Inflammatory macrophage (primary cell): ENCODE measurements at places on chromosomes 5 and 9.

DNA sequence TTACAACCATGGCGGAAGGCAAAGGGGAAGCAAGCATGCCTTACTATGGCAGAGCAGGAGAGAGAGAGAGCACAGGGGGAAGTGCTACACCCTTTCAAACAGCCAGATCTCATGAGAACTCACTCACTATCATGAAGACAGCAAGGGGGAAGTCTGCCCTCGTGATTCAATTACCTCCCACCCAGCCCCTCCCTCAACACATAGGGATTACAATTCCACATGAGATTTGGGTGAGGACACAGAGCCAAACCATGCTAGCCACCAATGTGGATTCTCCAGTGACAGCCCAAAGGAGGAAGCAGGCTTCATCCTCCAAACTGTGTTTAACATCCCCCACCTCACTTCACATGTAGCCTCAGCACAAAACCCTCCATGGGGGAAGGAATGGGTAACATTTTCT lies 563.7 kb downstream of the CDK5RAP2 start:
- DNase-seq, result no peak

GRCh38 chr5:81151546-81151945 lies 81.6 kb upstream of the CKMT2 start:
- peak; percentile 5 for DNase-seq

DNA sequence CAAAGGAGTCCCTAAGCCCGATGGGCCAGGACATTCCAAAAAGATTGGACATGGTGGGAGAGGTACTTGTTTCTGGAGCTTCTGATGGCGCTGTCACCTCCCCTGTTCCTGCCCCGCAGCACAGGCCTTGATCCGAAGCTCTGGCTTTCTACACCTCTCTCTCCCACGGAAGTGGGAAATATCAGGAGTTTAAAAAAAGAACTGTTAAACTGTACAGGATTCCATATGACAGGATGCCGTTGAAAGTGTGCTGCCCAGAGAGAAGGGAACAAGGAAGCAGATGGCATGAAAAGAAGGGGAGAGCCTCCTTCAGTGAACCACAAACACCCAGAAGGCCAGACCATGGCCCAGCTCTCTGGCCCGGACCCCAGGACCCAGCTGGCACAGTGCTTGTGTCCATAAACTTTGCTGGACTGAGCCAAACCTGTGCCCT lies 26.8 kb upstream of the SLC2A8 start:
- no peak for DNase-seq

- DNase-seq, result no peak
Measured at GRCh38 chr9:134370213-134370492, 43.9 kb downstream of the RXRA start.

- DNase-seq, result no peak
Measured at GRCh38 chr9:91930475-91930874, 19.6 kb downstream of the ROR2 start.

- DNase-seq, result no peak
Measured at GRCh38 chr5:163773226-163773625, 267.8 kb downstream of the MAT2B start.

GRCh38 chr5:180119031-180119902 lies 47.7 kb upstream of the RNF130 start:
- DNase-seq, result no peak

DNA sequence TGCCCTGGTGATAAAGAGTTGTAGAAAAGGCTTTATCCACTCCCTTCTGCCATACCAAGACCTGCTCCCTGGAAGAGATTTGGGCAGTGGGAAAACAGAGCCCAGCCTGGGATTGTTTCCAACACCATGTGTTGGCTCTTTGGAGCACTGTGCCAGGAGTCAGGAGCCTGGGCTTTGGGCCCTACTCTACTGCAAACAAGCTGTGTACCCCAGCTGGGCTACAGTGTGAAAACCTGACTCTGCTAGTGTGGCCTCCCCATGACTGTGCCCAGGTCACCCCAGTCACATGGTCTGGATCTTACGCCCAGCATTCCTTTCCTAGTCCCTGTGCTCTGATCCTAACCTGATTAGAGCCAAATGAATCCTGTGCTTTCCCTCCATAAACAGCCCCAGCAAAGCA lies 39.3 kb upstream of the SHB start:
- DNase-seq, result no peak

- no peak for DNase-seq
Measured at GRCh38 chr5:34040472-34040871, 2.5 kb downstream of the C1QTNF3 start.

DNA sequence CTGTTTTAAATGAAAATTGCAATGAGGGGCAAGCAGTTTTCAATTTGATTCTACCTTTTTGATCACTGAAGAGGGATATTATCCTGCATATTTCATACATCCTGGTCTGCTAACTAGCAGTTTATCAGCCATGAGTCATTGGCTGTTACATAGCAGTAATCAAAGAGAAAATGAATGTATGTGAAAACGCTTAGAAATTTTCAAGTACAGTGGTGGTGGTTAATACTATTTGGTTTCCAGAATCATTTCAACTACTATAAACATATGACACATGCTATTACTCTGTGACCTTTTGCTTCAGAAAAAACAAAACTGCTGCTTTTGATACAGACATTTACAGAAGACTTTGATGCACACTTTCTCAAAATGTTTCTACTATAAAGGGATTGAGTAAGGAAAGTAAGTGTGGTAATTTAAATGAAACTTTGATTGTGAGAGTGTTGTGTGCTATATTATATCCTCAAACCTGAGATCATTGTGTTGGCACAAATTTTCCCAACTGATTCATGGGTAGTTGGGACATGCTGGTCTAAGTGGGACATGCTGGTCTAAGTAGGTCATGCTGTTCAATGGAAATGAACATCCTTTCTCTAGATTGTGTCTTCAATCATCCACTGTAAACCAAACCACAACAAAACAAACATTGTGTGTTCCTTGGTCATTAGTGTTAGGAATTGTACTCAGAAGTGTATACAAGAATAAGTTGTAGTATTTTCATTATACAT lies 5.1 kb downstream of the RNF14 start:
- no peak for DNase-seq

- no peak for DNase-seq
Measured at GRCh38 chr9:111939322-111939721, 42.7 kb downstream of the UGCG start.

DNA sequence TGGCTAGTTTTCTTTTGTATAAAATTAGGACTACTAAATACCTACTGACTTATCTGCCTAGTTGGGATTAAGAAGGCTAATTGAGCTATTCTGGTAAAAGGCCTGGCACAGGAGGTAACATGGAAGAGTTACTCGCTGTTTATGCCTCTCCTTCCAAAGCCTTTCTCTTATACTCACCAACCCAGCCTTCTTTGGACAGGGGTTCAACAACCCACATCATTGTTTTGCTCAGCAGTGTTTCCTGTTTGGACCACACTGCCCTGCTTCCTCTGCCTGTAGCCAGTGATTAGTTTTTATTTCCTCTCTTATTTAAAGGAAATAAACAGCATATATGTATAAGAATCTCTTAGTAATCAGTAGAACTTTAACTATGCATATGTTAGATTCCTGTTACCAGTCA lies 85.1 kb upstream of the TLX3 start:
- DNase-seq, result no peak

GRCh38 chr5:115686051-115686737 lies 60.4 kb upstream of the TMED7 start:
- no peak for DNase-seq

GRCh38 chr5:78886341-78887230 lies 98.5 kb downstream of the ARSB start:
- DNase-seq, result no peak

- DNase-seq, result no peak
Measured at GRCh38 chr9:136527721-136528710, 17.8 kb downstream of the NOTCH1 start.

DNA sequence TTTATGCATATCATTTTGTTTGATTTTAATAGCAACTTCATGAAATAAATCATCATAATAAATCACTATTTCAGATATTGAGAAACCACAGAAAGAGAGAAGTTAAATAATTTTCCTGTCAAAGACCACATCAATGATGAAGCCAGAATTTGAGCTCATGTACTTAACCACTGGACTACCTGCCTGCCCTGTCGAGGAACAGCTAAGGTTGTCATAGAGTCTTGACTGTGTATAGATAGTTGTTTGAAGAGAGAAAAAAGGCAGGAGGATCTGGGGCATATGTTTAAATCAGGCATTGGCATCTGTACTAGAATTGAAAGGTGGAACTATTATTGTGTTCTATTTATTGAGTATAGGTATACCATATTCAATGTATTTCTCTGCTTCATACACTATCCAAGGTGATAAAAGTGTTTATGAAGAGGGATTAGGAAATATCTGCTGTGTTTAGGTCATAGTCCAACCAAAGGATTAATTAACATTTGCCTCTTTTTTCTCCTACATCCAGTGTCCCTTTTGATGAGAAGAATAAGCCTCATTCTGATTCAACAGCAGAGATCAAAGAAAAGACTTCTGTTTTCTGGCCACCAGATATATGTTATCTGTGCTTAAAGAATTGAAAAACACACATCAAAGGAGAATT lies 37.3 kb upstream of the CDKN2B start:
- DNase-seq, result no peak

- DNase-seq, result no peak
Measured at GRCh38 chr9:33180526-33181184, 13.5 kb upstream of the B4GALT1 start.

DNA sequence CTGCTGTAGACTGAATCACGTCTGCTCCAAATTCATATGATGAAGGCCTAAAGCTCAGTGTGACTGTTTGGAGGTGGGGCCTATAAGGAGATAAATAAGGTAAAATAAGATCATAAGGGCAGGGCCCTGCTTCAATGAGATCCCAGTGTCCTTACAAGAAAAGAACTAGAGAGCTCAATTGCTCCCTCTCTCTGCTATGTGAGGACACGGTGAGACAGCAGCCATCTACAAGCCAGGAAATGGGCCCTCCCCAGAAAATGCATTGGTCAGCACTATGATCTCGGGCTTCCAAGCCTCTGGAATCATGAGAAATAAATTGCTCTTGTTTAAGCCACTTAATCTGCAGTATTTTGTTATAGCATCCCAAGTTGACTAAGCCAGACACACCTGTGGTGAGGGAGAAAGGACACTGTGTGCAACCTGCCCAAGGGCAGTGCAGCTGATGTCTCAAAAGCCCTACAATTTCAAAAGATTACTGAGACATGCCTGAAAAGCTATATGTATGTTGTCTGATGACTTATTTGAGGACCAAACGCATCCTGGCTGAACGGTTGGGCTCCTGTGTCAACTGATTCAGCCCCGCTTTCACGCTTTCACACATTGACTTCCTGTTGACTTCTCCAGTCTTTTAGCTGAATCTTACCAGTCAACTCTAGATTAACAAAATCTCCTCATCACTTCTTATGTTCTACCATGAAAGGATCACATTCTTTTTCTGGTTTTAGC lies 13.2 kb downstream of the GZMK start:
- no peak for DNase-seq

DNA sequence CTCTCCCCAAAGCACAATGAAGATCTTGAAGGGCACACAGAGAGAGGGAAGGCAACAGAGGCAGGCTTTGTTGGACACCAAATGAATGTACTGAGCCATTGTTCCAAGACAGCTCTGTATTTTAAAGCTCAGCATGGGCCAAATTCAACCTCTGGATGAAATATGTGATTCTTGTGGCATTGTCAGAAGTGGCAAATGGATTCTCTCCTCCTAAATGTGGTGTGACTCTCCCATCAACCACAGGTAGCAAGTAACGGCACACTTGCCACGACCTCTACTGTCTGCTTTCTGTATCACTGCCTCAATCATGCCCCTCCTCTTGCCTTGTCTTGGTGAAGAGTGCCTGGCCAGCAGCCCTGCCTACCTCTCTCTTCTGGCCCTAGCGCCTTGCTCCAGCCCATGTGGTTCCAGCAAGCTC lies 6.1 kb upstream of the MOB3B start:
- DNase-seq, result no peak

DNA sequence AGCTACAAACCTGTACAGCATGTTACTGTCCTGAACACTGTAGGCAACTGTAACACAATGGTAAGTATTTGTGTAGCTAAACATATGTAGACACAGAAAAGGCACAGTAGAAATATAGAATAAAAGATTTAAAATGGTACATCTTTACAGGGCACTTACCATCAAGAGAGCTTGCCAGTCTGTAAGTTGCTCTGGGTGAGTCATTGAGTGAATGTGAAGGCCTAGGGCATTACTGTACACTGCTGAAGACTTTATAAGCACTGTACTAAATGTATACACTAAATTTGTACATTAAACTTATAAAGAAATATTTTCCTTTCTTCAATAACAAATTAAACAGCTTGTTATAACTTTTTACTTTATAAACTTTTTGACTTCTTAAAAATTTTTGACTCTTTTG lies 20.5 kb downstream of the ADRB2 start:
- no peak for DNase-seq

DNA sequence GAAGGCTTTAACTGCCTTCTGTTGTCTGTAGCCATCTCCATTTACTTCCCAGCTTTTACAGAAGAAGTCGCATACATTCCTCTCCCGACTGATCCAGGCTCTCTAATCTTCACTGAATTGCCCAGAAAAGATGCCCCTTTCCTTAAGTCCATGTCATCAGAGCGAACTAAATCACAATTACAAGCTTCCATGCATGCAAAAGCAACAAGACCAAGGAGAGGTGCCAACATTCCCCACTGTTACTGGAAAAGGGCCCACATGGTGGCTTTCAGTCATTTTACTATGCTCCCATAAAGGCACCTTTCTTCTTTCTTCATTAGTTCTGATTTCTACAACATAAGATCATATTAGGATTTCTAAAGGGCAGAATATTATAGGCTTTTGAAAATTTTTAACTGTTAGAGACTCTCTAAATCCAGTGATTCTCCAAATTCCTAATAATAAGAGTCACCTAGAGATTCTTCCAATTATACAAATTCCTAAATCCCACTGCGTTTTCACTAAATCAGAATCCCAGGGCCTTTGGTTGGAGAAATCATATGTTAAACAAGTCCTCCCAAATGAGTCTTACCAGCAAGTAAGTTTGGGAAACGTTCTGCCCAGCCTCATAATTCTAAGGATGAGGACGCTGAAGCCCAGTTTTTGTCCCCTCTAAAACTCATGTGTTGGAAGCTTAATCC lies 17.0 kb upstream of the ZFR start:
- no peak for DNase-seq

DNA sequence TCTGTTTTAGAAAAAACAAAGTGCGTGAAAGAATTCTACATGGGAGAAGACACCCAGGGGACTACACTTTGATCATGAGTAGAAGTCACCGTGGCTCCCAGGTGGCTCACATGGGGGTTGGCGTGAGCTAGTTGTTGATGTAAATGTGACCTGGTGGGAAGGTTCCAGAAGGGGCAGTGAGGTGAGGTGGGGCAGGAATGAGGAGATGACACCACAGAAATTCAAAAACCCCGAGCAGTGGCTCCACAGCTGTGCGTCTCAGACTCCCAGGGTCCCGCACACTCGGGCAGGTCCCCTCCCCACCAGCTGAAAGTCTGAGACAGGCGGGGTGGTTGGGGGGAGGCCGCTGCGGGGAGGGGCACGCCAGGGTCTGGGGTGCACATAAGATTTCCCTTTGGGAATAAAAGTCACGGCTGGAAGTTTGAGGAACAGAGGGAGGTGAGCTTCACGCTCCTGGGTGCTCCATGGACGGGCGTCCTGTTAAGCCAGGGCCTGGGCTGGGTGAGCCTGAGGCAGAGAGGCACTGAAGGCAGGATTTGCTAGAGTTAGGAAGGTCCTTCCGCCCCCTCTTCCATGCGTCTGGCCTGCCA lies 29.9 kb downstream of the GLT6D1 start:
- DNase-seq, result no peak

GRCh38 chr5:71924980-71925379 lies 182.3 kb upstream of the MAP1B start:
- DNase-seq, result no peak
